ENCODE measurements at places on chromosomes 4 and X.
A peak's percentile ranks its signal among the peaks of the same experiment; 100 is the strongest.

DNA sequence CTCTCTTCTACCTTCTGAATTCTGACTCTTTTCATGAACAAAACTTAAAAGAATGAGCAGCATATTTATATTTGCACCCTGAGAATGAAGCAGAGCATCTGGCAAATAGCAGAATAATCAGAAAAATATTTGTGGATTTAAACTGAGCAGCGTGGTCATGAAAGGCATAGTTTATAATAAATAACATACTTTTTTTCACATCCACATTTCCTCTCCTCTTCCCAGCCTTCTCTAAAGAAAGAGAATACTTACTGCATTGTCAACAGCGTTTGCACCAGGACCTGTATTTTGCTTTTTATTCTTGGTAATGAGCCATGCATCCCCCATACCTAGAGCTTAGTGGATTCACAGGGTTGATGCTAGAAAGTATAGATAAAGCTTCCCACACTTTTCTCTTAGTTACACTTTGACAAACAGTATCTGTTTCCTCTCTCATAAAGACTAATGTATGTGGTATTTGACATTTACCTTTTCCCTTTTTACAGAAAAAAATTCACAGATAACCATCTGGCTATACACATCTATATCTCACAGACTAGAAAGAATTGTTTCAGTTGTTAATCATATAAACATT lies 131.5 kb downstream of the PRSS12 start:
- DNase-seq = no peak

- no peak for DNase-seq
Observed at GRCh38 chr4:25466966-25467697, 90.1 kb downstream of the ANAPC4 start.

GRCh38 chr4:35342833-35343232 lies 901.5 kb downstream of the ARAP2 start:
- no peak for DNase-seq

- DNase-seq = no peak
Observed at GRCh38 chr4:123649645-123650391, 253.2 kb downstream of the SPRY1 start.

DNA sequence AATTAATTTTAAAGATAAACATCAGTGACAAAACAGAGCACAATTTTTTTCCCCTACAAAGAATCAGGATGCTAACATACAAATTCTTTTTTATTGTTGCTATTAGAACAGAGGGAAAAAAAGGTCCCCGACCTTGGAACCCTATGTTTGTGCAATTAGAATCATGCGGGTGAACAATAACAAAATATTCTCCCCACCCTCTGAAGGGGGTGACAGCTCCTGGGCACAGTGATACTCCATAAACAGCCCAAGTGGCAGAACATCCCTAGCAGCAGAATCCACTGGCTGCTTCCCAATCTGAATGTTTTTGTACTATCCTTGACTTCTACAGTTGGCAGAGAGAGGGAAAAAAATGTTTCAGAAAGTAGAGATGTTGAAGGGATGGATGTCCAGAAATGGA lies 87.7 kb upstream of the TLL1 start:
- DNase-seq = no peak

GRCh38 chr4:143961075-143961474 lies 55.7 kb upstream of the GYPE start:
- DNase-seq = no peak

GRCh38 chrX:124028182-124028581 lies 66.7 kb downstream of the STAG2 start:
- DNase-seq = no peak

- no peak for DNase-seq
Observed at GRCh38 chr4:28093071-28093470, 1232.4 kb downstream of the STIM2 start.

GRCh38 chr4:152038238-152038637 lies 277.4 kb upstream of the GATB start:
- DNase-seq = no peak

GRCh38 chrX:56757327-56757726 lies 28.3 kb downstream of the NBDY start:
- no peak for DNase-seq

DNA sequence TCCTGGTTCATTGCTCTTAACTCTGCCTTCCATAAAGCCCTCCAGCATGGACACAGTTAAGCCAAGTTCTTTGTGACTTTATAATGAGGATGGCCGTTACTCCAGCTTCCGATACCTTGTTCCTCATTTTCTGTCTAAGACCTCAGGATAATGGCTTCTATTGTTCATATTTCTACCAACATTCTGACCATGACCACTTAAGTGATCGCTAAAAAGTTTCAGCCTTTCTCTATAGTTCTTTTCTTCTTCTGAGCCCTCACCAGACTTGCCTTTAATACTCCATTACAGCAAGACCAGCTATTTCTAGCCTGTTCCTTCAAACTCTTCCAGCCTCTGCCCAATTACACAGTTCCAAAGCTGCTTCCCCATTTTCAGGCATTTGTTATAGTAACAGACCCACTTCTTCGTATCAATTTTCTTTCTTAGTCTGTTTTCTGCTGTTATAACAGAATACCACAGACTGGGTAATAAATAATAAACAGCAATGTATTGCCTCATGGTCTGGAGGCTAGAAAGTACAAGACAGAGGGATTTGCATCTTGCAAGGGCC lies 12.3 kb downstream of the RNF175 start:
- DNase-seq = no peak

- no peak for DNase-seq
Observed at GRCh38 chrX:30301963-30302362, 7.2 kb downstream of the NR0B1 start.

DNA sequence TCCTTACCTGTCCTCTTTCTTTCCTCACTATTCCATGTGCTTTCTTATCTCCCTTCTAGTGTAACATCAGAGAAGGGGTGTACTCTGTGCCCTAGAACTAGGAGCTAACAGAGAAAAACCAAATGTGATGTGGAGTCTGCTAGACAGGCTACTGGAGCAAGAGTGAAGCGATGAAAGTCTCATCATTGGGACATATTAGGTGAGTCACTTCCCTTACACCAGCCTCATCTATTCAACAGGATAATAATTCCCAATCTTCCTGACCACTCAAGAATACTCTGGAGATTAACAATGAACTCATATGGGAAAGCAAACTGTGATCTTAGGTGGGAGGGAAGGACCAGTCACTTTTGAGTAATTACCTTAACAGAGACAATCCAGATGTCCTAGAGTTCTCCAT lies 58.1 kb downstream of the RAB40A start:
- DNase-seq = no peak

- no peak for DNase-seq
Observed at GRCh38 chr4:107714256-107714655, 5.8 kb downstream of the PAPSS1 start.

DNA sequence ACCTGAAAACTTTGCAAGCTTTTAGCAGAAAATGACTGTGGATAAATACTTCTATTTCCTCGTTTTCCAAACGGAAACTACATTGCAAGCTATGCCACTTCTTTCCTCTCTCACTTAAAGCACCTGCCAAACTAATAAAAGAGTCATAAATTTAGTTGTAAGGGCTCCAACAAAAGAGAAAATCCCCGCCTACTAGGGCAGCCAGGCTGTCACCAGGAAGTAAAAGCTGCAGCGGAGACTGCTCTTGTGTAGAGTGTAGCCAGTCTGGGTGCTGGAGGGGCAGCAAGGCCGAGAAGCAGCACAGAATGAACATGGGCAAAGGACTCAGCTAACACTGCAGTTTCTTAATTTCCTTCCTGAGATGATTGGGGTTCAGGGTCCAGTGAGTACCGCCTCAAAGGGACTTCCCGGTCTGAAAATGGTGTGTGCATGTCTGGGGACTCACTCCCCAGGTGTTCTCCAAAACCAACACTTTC lies 89.3 kb upstream of the MAML3 start:
- no peak for DNase-seq

GRCh38 chrX:103356130-103356798 lies at the start of gene TCEAL9:
TCEAL9 (plus strand) TSS chrX:103356506; CDS start chrX:103357685, 1,179 bp downstream.
- no peak for DNase-seq

GRCh38 chrX:17833954-17834353 lies 27.1 kb downstream of the RAI2 start:
- no peak for DNase-seq

DNA sequence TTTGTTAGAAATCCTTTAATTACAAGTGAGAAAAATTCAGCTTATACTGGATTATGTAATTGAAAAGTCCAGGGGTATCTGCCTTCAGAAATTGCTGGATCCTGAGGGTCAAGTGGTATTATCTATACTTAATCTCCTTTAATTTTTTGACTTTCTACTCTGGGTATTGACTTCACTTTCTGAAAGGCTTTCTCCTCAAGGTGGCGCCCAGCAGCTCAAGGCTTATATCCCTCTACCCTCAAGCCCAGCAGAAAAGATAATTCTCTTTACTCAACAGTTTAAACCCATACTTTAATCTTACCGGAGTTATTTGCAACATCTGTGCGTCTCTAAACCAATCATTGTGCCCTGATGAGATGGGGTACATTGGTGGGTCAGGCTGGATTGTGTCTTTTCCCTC lies 129.5 kb downstream of the LARP7 start:
- no peak for DNase-seq

GRCh38 chrX:133776072-133776471 lies 209.3 kb downstream of the GPC3 start:
- peak; percentile 68 for DNase-seq

GRCh38 chr4:121791481-121791880 lies 9.6 kb upstream of the EXOSC9 start:
- DNase-seq = no peak

GRCh38 chr4:109444182-109444844 lies 10.7 kb downstream of the SEC24B start:
- DNase-seq = no peak

DNA sequence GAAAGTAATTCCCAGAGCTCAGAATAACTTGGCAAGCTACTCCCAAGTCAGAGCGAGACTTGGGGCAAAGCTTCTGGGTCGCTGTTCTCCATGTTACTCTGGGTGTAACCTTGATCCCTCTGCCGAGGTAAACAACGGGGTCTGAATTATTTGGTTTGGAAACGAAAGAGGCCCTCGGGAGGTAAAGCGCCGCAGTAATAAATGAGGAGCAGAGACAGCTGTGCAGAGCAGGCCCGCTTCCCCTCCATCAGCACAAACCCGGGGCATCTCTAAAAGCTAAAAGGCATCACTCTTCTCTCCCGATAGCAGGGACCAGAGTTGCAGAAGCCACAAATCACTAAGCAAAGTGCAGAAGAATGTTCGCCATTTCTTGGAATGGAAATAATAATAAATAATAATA lies 561.5 kb downstream of the BCOR start:
- no peak for DNase-seq

DNA sequence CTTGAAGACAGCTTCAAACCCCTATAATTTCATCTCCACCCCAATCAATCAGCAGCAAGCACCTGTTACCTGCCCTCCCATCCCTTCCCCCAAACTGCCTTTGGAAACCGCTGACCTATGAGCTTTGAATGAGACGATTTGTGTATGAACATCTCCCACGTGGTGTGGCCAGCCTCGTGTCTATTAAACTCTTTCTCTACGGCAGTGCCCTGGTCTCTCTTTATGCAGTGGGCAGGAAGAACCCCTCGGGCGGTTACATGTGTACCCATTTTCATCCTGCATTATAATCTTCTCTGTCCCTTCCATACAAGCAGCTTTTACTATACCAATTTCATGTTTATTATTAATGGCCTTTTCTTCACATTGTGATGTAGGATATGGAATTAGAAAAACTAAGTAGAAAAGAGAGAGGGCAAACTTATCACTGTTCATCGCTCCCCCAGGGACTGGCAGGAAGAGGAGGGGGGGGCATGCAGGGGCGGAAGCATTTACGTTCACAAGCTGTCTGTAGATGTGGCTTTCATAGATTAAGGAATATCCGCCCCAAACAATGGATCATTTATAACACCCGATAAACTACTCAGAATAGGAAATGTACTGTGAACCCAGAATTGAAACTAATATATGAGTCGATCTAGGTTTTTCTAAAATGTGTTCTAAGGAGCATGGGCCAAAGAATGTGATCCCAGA lies 95.5 kb upstream of the ZNF518B start:
- DNase-seq = no peak

DNA sequence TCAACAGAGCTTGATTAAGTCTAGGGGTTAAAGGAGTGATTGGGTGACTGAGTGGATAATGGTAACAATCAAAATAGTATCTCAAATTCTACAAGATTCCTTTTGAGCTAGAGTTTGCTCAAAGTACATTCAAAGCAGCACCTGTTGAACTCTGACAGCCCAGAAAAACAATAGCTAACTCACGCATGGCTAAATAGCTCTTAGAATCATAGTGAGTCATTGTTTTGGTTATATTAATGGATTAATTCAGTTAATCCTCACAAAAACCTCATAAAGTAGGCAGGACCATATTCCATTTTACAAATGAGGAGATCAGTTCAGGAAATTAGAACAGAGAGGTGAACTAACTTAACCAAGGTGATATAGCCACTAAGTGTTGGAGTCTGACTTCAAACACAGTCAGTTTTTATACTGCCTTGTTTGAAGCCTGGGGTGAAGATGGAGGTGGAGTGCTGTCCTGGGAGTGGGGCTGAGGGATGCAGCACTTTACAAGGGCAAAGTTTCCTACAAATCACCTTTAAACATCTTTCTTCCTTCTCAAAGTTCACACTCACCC lies 35.9 kb upstream of the PPM1K start:
- no peak for DNase-seq

DNA sequence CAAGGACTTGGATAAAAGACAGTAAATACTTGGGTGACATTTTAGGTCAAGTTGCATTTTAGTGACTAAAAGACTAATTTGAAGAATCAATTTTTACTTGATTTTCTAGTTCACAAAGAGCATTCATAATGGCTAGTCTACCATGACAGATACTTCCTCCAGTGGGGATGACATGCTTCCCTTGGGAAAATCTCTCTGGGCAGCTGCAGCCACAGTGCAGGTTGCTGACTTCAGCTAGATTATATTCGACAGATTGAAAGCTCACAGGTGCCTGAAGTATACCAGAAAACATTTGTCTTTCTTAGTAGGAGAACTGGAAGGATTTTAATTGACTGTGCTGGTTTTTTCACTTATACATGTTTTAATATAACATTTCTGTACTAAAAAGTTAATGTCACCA lies 209.6 kb upstream of the MAGEB2 start:
- no peak for DNase-seq

GRCh38 chr4:128787509-128788311 lies 21.8 kb upstream of the JADE1 start:
- no peak for DNase-seq
